ENCODE measurements at places on chromosomes 2 and 18.

GRCh38 chr2:240195316-240195861 is 54.9 kb upstream of the OTOS start:
- DNase-seq, result no peak

- DNase-seq, result no peak
Observed at GRCh38 chr2:120780402-120780801, 44.7 kb downstream of the GLI2 start.

DNA sequence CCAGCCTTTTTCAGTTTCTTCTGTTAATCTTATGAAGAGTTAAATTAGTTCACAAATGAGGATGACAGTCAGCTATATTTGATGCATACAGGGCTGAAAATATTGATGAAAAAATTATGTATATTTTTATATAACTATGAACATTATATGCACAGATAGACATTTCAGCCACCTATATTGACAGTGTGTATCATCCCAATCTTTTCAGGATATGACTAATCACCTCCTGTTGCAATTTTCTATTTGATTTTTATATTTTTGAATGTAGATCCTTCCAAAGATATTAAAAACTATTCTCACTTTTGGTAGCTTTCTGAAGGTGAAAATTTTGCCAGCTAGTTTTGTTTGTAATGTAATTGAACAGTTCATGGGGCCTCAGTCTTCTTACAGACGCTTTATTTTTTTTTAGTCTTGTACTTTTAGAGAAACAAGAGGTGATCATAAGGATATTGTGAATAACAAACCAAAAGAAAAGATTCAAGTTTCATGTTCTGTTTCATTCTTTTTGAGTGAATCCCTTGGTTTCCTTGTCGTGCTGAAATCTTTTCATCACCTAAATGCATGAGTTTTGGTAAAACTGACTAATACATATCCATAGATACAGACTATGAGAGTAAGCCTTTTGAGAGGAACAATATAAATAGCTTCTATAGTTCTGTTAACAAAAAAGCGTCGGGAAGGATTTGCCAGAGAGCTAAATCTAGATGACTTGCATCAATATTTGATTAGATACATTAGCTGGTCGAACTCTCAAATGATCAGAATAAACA is 123.1 kb downstream of the ARHGAP15 start:
- DNase-seq, result no peak

DNA sequence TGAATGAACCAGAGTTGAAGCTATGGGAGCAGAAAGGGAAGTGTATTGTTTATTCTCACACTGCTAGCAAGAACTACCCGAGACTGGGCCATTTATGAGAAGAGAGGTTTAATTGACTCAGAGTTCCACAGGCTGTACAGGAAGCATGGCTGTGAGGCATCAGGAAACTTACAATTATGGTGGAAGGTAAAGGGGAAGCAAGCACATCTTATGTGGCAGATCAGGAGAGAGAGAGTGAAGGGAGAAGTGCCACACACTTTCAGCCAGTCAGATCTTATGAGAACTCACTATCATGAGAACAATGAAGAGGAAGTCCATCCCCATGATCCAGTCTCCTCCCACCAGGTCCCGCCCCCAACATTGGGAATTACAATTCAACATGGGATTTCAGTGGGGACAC is 383.2 kb upstream of the SLC14A2 start:
- DNase-seq, result no peak

DNA sequence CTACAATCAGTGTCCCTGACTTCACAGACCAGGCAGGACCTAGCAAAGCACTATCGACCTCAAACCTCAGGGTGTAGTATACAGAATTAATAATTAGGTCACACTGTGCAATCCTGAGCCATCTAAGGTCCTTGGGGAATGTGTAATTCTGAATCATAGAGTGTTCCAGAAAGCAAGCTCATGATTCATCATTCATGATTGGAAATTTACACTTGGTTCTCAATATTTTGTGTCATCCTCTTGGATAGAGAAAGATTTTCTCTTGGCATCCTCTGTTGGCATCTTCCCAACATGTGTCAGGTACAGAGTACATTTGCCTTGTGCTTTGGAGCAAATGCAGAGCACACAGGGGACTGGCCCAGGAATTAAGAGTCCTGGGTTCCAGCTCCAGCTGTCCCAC is 245.0 kb upstream of the NT5C1B start:
- DNase-seq, result no peak

DNA sequence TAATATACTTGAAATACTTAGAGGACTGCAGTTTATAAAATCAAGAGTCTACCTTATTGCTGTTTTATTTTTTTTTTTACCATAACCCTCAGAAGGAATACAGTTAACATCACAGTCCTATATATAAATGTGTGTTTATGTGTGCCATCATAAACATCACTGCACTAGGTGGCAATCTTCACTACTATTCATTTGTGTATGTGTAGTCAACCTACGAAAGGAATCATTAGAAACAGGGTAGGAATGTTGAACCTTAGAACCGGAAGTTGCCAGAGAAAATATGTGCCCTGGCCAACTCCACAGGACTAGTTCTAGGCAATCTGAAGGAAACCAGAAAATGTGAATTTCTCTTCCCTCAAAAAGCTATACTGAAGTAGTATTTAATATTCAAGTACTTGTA is 3.4 kb downstream of the GEN1 start:
- DNase-seq, result peak; percentile 5

DNA sequence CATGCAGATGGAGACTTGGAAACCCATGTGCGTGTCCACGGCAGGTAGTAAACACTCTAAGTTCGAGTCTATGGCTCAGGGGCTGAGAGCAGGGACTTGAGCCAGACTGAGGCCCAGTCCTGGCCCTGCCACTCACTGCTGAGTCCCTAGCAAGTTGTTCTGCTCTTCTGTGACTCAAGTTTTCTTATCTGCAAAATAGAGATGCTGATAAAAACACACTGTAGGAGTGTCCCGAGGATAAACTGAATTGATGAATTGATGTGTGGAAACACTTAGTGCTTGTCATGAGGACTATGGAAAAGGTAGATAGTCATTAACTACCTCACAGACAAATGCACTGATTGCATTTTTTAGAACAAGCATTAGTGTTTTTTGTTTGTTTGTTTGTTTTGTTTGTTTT is 73.2 kb downstream of the BOLA3 start:
- DNase-seq, result no peak

DNA sequence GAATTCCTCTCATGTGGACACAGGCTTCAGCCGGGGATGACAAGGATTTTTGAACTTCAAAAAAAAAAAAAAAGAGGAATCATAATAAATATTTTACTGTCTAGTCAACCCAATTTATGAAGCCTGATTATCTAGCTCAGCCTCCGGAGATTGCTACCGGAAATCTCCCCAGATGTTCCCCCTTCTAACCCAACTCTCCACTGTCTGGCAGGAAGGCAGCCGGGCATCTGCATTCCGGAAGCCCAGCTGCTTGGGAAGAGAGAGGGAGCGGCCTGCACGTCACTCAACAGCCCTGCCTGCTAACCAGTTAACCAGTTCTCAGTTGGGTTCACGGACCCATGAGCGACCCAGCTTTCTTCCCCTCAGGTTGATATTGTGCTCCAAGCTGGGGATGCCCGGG is 87.2 kb upstream of the POU3F3 start:
- DNase-seq, result no peak

DNA sequence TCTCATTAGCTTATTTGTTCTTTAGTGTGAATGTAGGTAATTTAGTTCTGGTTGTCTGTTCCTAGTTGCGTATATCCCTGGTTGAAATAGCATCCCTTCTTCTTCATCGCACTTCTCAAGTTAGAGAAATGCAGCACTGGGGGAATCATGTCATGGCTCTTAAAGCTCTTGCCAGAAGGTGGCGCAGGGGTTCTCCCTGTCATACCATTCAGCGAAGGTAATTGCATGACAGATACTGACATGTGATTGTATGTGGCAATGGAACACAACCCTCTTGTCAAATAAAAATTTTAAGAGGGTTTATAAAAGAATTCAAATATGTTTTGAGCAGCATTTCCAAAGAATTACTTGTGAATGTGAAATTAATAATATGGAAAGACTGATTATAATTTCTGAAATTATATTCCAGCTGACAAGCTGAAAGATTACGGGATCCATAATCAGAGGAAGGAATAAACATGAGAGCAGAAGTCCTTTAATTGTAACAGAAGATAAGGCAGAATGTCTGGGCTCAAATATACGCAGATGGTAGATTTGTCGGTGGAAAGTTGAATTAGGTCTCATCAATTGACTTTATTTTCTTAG is 411.7 kb downstream of the DSEL start:
- no peak for DNase-seq

DNA sequence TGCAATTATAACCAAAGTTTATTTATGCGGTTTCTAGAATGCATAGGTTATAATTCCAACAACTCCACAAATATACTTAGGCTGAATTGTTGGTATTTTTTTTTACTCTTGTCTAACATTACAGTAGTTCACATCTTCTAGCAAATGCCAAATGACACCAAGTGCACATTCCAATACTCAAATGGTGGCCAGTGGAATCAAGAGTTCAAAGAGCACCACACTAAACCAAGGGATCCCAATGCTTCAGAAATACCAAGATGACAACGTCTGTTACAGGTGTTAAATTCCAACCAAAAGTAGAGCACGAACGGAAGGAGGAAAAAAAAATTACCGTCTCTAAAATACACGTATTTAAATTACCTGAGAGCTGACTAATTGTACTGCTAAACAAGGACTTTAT is 136.2 kb downstream of the TMEM247 start:
- no peak for DNase-seq

GRCh38 chr2:98504381-98505109 is 59.9 kb downstream of the INPP4A start:
- DNase-seq, result no peak

DNA sequence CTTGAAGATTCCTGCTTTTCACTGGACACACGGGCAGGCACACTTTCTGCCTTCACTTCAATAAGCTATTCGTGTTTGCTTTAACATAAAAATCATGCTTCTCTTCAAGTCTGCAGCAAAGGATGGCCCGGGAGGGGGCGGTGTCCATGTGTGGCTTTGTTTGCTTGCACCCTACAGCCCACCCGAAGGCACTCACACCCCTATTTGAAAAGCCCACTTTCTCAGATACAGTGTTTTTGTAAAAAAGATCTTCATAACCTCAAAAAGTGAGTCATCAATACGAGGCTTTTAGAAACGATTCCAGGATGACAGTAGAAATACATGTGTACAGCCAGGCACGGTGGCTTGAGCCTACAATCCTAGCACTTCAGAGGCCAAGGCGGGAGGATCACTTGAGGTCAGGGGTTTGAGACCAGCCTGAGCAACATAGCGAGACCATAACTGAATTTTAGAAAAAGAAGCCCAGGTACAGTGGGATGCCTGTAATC is 36.5 kb upstream of the HPCAL1 start:
- peak; percentile 15 for DNase-seq

GRCh38 chr2:191676790-191677645 is 918 bp upstream of the NABP1 start:
- DNase-seq, result peak; percentile 61

GRCh38 chr18:32454593-32454992 is 16.1 kb downstream of the GAREM1 start:
- no peak for DNase-seq

DNA sequence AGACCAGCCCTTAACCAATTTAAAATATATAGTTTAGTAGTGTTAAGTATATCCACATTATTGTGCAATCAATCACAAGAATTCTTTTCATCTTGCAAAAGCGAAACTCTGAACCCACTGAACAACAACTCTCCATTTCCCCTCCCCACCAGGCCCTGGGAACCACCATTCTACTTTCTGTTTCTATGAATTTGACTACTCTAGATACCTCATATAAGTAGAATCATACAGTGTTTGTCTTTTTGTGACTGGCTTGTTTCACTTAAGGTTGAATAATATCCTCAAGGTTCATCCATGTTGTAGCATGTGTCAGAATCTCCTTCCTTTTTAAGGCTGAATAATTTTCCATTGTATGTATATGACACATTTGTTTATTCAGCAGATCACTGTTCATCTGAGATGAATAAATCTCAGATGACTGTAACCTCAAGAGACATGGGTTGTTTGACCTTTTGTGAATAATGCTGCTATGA is 8.1 kb upstream of the SOS1 start:
- DNase-seq, result no peak

- no peak for DNase-seq
Observed at GRCh38 chr18:11661430-11661829, 27.6 kb upstream of the GNAL start.

- DNase-seq, result peak; percentile 93
Observed at GRCh38 chr2:238263204-238264071, 23.6 kb upstream of the HES6 start.

Measured in left colon (tissue), 2 donors.